GM23248 (cell line): ENCODE measurements at places on chromosomes 6 and 20. TPM values are rescaled to one million over a fixed set of nuclear protein-coding genes. Genes with fewer than 3 reads are reported as not detected.

- no peak for DNase-seq
These were observed 8.7 kb downstream of the MAFB start for GRCh38 chr20:40680161-40680959.

NKAIN2 gene
- not detected in 2 replicates for total RNA-seq

- DNase-seq, result no peak
These were observed 152.4 kb upstream of the MAN1A1 start for GRCh38 chr6:119501798-119502483.

PRICKLE4 gene
- total RNA-seq, result 2.1 TPM in 1 of 2 replicates, not detected in the other

- peak; percentile 43 for DNase-seq
These were observed 251.8 kb upstream of the CITED2 start for GRCh38 chr6:139625998-139626975.

ULBP1 gene
- total RNA-seq, result 5.8 and 6.1 TPM in 2 replicates

DNA sequence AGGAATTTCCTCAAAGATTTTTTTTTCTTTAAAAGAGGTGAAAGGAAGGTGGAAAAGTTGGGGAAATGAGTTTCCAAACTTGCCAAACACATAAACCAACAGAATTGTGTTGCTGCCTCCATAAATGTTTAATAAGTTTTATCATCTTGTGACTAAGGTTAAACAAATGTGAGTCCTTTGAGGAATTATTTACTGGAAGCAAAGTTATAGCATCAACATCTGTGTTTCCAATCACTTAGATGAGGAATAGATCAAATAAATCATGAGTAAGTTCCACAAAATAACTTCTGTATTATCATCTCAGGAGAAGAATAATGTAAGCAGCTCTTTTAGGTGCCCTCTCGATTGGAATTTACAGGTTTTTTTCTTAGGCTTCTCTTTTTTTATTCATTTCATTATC is 20.5 kb downstream of the TSHZ2 start:
- DNase-seq, result peak; percentile 53

DNA sequence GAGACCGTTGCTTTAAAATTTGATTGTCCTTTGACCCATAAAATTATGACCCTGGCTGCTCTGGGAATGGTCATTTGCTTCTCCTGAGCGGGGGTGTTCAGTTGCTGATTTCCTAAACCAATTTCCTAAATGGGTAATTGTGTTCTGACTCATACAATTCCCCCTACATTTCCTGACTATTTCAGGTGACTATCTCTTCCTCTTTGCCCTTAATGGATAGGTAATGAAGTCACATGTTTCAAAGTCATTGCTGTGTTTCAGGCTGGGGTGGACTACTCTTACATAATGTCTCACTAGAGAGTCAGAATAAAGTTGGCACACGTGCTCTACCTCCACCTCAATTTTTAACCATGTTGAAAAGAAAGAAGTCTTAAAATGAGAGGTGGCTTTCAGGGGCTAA is 109.8 kb downstream of the DOK5 start:
- no peak for DNase-seq

DNA sequence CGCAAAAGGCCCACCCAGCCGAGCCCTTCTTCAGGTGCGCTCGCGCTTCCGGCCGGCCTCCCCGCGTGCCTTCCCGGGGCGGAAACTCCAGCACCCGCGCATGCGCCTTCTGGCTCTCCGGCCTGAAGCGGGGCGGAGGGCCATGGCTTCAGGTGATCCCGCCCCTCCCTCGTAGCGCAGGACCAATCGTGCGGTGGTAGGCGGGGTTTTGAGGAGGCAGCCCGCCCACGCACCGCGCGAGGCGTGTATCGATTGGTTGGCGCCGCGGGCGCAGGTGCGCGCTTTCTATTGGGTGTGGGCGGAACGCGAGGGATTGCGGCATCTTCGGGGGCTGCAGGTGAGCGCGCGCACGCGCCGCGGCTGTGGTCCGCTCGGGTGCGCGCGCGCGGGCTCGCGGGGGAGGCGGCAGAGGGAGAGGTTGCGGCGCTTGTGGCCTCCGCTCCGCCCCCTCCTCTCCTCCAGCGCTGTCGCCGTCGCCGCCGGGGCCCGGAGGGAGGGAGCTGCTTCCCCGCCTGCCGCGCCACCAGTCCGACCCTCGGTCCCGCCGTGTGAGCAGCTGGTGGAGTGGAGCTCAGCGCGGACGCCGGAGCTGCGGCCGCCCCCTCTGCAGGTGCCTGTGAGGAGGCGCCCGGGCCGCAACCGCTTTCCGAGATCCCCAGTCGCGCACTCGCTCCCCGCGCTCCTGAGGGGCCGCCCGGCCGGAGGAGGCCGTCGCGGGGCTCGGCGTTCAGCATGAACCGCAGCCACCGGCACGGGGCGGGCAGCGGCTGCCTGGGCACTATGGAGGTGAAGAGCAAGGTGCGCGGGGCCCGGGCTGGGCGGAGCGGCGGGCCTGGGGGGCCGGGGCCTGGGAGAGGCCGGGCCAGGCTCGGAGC is at the start of gene PARD6B:
Gene PARD6B (plus strand): TSS at position 526 of the 875 bp plus-strand sequence. CDS start 207 bp downstream, at position 733.
- peak; percentile 96 for DNase-seq

MEP1A gene
- total RNA-seq, result not detected in 2 replicates

BFSP1 gene
- 0.25 and 0.32 TPM in 2 replicates for total RNA-seq

- no peak for DNase-seq
These were observed 19.6 kb downstream of the SERPINB6 start for GRCh38 chr6:2951728-2952127.

PPIL4 gene
- 32.2 and 43.5 TPM in 2 replicates for total RNA-seq

DNA sequence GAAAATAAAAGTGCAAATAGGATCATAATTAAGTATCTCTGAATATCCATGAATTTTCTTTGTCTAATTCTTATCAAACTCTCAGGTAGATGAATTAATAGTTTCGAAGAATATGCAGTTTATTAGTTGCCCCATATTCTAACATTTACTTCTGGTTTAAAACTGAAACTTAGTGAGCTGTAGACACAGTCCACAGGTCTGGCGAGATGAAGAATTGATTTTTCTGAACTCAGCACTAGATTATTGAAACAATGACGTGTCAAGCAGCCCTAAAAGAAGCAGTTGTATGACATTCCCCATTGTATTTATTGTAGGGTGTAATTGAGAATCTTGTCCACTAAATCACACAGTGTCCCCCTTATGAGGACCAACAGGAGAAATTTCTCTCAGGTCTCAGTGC is 407.1 kb downstream of the GRIK2 start:
- no peak for DNase-seq

DNA sequence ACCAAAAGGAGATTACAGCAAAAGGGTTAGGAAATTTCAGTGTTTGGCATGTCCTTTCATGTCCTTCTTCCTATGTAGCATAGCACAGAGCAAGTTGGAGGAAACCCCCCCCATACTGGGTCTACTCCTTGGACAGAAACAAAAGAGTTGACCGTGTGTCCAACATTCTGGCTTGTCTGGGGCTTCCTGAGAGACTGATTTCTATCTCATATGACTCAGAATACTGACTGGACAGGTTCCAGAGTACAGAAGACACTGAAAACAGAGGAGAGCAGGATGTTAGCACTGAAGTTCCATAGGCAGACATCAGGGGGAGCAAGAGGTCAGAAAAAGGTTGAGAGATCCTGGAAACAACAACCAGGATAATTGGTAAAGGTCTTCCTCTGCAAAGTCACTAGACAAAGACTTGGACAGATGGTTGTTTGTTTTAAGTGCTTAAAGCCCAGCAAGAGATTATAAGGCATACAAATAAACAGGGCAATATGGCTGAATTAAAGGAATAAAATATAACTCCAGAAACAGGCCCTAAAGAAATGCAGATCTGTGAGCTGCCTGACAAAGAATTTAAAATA is 48.4 kb downstream of the USP49 start:
- peak; percentile 93 for DNase-seq

- no peak for DNase-seq
These were observed 1001.9 kb upstream of the FLRT3 start for GRCh38 chr20:15339264-15339663.

PRDM1 gene
- 2.7 and 3.8 TPM in 2 replicates for total RNA-seq

GRCh38 chr6:17506962-17507361 is 93.1 kb upstream of the FAM8A1 start:
- DNase-seq, result no peak

DNA sequence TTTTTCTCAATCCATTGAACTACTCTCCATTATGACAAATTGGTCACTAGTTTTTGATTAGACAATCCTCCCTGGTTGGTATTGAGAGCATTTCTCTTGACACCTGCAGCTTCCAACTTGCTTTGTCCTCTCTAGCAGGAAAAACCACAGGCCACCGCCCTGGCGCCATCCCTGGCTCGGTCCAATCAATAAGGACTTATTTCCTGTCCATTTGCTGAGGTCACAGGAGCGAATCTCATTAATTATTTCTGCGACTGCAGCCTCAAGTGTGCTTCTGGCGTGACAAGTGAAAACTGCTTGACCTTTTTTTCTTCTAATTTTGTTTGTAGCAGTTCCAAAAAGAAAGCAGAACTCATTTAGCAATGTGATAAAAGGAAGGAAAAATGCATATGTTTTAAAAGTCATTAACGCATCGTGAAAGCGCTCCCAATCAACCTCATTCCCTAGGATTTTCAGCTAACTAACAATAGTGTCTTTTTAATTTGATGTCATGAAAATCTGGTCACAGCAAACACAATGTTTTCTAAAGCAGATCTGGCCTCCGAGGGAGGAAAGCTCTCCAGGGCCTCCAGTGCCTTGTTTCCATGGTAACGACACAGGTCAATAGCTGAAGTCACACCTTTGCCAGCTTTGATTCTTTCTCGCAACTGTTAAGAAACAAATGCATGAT is 39.0 kb upstream of the BEND3 start:
- no peak for DNase-seq
